ENCODE measurements at places on chromosomes 6 and 20.

GRCh38 chr6:77455271-77455670 lies 8.0 kb downstream of the HTR1B start:
- DNase-seq: no peak

DNA sequence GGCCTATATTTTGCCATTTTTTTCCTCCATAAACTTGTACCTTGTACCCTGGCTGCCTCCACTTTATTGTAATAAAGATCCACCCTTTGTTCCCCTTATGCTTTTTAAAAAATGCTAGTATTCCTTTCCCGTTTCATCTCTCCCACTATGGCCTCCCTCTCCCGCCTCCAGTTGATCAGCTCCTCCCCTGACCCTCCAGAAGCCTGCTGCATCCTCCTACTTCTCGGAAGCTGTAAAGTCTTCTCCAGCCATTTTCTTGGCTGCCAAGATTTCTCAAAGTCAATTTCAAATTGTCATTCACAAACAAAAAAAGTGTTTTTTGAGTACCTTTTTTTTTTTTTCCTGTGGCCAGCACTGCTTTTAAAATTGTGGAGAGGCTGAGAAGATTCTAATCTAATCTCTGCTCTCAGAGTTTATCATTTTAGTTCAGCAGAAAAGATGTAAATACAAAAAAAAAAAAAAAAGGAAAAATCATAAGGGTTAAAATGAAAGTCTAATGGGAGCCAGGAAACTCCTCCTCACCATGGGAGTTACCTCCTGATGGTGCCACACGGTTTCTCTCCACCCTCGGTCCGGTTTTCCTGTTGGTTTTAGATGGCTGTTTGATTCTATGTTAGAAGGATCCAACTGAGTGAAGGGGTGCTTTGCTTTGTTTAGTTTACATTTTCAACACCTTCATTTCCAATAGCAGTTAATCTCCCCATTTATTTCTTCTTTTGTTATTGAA lies 103.0 kb upstream of the KCNK16 start:
- DNase-seq: no peak

GRCh38 chr6:40346246-40346645 lies 240.9 kb downstream of the LRFN2 start:
- no peak for DNase-seq

GRCh38 chr6:166822609-166823008 lies 133.7 kb downstream of the RNASET2 start:
- no peak for DNase-seq

- DNase-seq: no peak
Observed at GRCh38 chr20:10134176-10134575, 84.5 kb upstream of the SNAP25 start.

GRCh38 chr6:170450916-170451761 lies 102.0 kb downstream of the PSMB1 start:
- DNase-seq: no peak

DNA sequence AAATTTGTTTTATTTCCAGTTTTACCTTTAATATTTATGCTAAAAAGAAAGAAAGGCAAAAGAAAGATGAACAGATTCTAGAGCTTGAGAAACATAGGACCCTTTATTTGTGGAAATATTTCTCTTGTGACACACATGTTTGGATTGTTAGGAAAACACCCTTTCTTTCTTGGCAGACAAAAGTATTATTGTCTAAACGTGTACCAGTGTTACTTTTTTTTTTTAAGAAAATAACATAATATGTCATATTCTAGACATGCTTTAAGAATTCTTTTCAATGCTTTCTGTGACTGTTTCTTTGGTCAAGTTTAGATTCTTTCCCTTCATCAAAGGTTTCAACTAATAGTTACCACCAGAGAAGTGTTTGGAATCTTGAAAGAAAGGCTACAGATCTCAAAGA lies 183.4 kb upstream of the CNR1 start:
- no peak for DNase-seq

DNA sequence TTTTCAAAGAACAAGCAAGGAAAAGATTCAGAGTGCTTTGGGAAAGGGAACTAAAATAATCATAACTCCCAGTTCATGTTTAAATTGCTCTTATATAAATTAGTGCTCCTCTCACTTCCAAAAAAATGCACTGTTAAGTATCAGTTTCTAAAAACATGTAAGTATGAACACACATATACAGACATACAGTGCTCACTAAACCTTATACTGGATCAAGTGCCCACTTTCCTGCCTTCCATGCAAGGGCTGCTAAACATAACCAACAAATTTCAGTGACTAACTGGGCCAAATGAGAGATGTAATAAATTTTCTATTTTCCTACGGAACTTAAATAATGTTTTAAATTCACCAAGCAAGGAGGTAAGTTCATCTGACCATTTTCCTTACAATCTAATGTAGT lies 6.4 kb downstream of the TFAP2A start:
- DNase-seq: no peak

- no peak for DNase-seq
Observed at GRCh38 chr6:11161031-11161956, 49.8 kb upstream of the ERVFRD-1 start.

- no peak for DNase-seq
Observed at GRCh38 chr6:33392595-33392948, 949 bp downstream of the KIFC1 start.

- no peak for DNase-seq
Observed at GRCh38 chr6:358432-358831, 33.1 kb upstream of the IRF4 start.

All from A549 (cell line).